GM20000 (cell line): ENCODE measurements at places on chromosomes 1 and 21.

DNA sequence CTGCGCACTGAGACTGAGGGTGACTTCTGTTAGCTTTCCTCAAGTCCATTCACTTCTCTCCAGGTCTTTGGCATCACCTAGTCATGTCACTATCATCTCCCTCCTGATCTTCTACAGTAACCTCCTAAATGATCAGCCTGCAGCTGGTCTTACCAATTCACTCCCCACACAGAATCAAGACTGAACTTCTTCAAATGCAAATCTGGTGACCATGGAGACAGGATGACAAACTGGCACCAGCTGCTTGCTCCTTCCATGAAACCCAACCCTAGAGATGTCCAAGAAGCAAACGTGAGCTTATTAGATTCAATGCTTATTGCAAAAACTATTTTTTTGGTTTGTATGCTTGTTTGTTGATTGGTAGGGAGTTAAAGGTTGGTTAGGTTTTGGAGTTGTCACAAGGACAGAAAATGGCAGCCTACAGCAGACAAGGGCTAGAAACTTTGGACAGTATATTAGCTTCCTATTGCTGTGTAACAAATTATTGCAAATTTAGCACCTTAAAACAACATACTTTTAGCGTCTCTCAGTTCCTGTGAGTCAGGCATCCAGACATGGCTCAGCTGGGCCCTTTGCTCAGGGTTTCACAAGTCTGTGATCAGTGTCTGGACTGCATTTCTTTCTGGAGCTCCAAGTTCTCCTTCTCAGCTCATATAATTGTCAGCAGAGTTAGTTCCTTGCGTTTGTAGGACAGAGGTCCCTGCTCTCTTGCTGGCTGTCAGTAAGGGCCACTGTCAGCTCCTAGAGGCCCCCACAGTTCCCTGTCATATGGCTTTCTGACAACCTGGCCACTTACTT is 53.3 kb upstream of the GJA8 start:
- no peak for DNase-seq

DNA sequence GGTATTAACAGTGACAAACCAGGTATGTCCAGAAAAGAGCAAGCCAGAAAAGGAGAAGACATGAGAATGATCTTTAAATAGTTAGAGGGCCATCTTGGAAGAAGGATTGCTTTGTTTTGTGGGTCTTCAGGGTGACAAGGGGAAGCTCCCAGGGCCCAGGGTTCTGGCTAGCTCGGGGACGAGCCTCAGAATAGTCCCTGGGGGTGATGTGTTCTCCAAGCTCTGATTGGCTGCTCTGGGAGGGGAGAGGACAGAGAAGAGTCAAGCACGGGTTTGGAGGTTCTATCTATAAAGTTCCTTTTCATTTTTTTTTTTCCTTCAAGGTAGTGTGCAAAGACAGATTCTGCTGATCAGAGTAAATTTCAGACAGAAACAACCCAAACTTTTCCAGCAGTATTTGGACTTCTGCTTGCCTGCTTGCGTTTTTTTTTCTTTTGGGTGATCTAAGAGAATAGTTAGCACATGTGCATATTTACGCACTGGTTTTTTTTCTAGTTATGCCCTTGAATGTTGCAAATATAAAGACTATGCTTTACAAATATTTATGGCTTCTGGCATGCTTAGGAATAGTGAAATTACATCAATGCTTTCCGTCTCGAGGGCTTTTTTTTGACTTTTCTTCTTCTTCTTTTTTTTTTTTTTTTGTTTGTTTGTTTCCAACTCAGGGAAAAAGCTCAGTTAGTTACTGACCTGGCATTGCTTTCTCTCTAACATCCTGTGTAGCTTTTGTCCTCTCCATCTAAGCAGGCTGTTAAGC is 59.7 kb downstream of the ROR1 start:
- DNase-seq, result no peak

- DNase-seq, result peak; percentile 66
Measured at GRCh38 chr1:26530895-26531598, 1.5 kb downstream of the RPS6KA1 start.

GRCh38 chr1:50262436-50262835 is 153.7 kb downstream of the ELAVL4 start:
- DNase-seq, result no peak

DNA sequence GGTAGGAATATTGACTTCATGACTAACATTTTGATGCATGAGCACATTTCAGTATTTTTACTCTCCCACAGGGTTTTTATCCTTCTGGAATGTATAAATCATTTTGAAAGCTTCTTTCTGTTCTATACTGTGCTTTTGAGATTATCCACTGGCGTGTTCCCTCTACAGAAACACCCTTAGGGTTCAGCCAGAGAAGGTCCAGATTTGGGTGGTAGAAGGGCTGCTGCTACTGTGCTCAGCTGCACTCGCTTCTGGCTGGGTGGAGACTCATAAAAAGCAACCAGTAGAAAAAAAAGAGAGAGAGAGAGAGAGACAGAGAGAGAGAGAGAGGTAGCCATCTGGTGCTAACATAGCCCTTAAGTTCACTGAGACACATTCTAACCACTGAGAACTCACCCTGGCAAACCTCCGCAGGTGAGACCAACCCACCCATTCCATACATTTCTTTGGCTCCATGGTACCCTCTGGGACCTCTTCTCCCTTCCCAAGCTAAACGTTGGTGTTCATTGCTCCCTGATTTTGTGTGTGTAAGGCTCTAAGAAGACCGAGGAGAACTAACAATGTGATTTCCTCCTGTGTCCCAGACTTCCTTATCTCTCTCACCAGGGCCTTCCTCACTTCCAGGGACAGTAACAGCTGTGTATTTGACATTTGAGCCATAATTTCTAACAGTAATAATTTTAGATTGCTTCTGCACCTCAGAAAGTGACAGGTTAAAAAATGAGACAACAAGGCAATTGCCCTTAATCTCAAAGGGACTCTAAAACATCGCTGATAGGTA is 7.2 kb downstream of the APCS start:
- no peak for DNase-seq

DNA sequence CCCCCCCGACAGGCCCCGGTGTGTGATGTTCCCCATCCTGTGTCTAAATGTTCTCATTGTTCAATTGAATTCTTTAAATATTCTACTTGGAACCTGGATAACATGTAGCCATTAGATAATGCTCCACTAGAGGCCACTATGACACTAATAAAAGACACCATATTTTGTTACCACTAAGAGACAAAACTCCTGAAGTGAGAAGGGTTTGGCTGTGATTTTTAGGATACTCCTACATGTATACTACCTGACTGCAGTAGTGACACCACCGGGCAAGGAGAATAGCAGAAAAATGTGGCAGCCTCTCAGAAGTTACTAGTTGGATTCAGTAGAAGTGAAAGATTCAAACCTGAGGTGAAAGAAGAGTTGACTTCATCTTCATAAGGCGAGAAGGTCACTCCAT is 36.0 kb downstream of the F5 start:
- DNase-seq, result peak; percentile 29

- DNase-seq, result no peak
Measured at GRCh38 chr1:176208034-176208433, 948 bp upstream of the COP1 start.

- DNase-seq, result no peak
Measured at GRCh38 chr1:174174461-174175329, 15.4 kb downstream of the RABGAP1L start.

DNA sequence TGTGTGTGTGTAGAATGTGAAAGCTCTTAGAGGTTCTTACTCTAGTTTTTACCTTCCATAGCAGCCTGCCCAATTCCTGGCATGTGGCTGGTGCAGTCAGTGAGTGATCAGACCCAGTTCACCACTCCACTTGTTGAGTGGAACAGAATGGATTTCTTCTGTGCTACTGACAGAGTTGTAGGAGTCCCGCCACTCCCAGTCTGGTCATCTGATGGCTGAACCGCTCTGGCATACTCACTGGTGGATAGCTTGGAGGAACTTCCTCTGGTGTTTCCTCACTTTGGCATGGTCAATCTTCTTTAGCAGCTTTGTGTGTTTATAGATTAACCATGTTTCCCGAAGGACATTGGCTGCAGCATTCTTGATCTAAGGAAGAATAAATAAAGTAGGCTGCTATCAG is 106.7 kb upstream of the ADAR start:
- no peak for DNase-seq

DNA sequence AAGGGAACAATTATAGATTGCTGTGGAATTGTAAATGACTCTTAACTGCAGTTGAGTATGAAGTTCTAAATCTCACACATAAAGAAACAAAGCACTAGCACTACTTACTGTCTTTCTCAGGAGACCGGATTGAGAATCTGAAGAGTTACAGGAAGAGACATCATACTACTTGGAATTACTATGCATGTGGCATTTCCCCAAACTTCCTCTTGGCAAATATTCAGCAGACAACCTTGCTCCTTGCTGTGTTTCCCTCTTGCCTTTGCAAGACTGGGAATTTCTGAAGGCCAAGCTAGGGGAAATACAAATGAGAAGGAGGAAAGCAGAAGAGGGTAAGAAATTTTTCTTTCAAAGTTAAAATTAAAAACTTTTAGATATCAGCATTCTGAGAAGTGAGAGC is 173.6 kb upstream of the KCTD3 start:
- no peak for DNase-seq
